ENCODE measurements at places on chromosomes 3 and 15.

GRCh38 chr3:61896251-61896650 lies 334.9 kb downstream of the PTPRG start:
- DNase-seq: no peak

GRCh38 chr3:184570489-184570888 lies 8.9 kb downstream of the EPHB3 start:
- DNase-seq: no peak

DNA sequence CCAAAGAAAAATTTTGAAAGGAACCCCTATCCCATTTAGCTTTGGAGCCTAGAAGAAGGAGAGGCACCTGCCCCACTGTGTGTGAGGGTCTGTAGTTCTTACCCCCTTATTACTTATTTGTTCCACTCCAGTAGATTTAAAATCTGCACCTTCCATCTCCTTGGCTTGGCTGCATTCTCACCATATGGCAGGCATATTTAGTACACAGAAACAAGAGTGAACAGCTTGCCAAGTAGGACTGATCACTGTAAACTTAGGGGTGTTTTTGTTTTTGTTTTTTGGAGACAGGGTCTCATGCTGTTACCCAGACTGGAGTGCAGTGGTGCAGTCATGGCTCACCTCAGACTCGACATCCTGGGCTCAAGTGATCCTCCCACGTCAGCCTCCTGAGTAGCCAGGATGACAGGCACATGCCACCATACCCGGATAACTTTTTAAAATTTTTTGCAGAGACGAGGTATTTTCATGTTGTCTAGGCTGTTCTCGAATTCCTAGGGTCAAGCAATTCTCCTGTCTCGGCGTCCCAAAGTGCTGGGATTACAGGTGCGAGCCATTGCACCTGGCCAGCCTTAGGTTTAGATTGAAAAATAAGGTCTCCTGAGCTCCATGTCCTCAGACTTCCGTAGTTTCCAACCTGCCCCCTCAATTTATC lies 14.1 kb upstream of the ANXA2 start:
- no peak for DNase-seq

DNA sequence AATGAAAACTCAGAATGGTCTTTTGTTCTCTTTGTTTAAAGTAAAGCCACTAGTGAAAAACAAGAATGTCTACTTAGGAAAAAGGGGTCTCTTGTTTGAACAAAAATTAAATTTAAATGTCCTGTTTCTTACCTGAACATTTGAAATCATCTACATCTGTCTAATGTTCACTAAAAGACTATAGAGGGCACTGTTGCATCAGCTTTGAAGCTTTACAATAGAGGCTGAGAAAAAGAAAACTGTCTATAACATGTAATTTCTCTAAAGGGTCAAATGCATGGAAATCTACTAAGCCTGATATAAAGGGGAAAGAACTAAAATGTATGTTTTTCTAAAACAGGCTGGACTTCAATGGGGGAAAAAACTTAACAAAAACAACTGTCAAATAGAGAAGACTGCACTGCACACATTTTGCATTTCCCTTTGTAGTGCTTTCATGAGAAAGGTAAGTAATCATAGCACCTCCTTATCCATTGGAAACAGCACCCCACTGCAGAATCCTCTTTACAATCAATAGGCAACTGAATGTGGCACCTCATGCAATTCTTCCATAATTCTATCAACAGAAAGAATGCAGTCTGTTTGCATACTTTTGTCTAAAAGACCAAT lies 26.3 kb downstream of the DPH6 start:
- no peak for DNase-seq

DNA sequence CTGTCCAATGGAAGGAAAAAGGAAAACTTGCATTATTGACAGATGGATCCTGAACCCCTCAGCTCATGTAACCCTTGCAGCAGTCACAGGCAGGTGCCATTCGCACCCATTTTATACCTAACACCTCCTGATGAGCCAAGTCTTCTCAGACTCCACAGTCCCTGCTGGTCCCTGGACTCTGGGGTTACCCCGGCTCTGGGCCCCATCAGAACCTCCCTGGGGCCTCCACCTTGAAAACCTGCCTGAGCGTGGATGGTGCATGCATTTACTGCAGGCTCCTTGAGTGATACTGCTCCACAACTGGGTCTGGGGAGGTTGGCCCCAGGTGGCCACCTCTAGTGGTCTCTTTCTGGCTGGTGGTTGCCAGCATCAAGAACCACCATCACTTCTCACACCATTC lies 15.9 kb upstream of the DOCK3 start:
- DNase-seq: no peak

DNA sequence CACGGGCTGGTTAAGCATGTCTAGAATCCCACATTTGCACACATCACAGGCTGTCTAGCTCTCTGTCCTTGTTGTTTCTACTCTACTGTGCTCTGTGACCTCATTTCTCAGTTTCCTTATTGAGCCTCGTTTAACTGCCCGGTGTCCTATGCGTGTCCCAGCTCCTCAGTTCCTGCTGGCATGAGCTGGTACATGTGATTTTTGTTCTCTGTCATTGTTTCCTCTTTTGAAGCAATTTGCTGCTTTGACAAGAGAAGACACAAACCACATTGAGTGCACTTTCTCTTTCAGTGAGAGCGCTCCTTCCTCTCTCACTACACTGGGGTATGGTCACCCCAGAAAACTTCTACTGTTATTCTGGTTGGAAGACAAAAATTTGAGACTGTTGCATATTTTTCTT lies 563.5 kb downstream of the PDCD6IP start:
- no peak for DNase-seq

DNA sequence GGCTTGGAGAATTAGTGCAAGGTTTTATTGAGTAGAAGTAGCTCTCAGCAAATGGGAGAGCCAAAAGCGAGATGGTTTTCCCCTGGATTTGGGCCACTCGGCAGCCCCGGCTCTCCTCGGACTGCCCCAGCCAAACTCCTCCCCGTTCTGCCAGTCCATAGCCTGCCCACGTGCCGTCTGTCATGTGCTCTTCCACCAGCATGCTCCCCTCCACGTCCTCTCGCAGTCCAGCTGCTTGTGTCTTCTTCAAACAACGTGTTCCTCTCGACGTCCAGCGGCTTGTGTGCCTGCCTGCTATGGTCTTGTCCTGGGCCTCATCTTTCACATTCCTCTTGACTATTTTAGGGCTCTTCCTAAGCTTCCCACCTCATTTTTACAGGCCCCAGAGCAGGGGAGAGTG lies 16.7 kb upstream of the SECISBP2L start:
- DNase-seq: no peak

GRCh38 chr15:67199391-67199790 lies 55.1 kb downstream of the AAGAB start:
- DNase-seq: no peak

- DNase-seq: no peak
Measured at GRCh38 chr15:84821501-84822021, 4.4 kb downstream of the ALPK3 start.

- DNase-seq: no peak
Measured at GRCh38 chr3:142604940-142605339, 8.7 kb downstream of the PLS1 start.

DNA sequence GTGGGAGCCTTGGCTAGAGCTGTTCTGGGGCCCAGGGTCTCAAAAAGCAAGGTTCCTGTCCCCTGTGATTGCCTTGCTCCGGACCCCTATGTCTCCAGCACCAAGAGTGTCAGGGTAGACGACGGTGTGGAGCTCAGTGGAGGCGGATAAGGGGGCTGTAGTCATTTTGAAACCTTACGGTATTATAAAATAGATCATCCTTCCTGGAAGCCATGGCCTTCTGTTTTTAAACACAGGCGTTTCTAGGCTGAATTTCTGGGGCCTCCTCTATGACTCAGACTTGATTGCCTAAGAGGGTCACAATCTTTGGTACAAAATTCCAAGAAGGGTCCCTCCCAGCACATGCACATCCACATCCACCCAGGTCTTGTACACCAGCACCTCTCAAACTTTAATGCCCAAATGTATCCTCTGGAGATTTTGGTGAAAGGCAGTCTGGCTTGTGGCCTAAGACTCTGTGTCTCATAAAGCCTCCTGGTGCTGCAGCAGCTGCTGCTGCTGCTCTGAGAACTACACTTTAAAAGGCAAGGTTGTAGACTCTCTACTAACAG lies 70.5 kb upstream of the XCR1 start:
- DNase-seq: no peak

DNA sequence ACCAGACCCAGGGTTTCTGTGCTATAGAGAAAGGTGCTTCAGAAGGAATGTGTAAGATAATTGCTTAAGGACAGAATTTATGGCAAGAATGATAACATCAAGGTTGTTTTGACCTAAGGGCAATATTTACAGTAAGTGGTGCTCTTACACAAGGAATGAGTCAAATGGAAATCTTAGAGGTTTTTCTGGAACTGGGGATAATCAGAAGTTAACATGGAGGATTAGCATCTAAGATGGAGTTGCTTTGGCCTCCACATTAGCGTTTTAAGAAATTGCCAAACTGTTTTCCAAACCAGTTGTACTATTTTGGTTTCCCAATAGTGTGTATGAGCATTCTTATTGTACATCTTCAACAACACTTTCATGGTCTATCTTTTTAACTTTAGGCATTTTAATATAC lies 3.1 kb downstream of the WDR93 start:
- no peak for DNase-seq

- DNase-seq: no peak
Measured at GRCh38 chr3:16529264-16529663, 15.8 kb upstream of the RFTN1 start.

DNA sequence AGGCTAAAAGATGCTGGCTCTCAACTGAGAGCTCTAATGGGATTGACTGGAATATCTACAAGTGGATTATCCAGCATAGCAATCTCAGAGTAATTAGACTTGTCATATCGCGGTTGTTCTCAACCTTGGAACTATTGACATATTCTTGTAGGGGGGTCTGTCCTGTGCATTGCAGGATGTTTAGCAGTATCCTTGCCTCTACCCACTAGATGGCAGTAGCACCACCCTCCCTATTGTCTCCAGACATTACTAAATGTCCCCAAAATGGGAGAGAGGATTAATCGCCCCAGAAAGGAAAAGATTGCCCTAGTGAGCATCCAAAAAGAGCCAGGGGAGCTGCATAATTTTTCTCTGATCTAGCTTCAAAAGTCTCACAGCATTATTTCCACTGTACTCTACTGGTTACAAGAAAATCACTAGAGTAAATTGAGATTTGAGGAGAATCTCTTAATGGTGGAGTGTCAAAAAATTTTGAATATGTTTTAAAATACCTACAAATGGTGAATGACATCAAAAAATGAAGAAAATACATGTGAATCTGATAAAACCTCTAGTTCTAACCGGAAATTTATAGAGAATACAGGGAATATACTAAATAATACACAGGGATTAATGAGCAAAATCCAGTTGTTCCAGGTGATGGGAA lies 388.2 kb upstream of the AGTR1 start:
- no peak for DNase-seq

DNA sequence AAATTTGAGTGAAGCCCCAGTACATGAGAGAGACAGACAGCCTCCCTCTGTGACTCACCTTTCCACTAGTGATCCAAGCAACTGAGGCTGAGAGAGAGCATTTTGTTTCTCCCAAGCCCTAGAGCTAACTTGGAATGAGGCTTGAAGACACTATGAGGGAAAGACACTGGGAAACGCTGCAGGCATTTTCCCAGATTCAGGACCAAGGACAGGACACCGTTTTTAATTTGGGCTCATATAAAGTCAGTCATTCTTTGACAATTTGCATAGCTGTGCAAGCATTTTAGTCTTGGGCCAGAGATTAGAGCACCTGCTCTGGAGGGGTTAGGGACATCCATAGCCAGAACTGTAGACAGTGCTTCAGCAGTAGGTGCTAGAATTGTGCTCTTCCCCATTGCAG lies 249.0 kb downstream of the AGBL1 start:
- no peak for DNase-seq

- DNase-seq: no peak
Measured at GRCh38 chr3:185316740-185317412, 46.1 kb upstream of the MAP3K13 start.

DNA sequence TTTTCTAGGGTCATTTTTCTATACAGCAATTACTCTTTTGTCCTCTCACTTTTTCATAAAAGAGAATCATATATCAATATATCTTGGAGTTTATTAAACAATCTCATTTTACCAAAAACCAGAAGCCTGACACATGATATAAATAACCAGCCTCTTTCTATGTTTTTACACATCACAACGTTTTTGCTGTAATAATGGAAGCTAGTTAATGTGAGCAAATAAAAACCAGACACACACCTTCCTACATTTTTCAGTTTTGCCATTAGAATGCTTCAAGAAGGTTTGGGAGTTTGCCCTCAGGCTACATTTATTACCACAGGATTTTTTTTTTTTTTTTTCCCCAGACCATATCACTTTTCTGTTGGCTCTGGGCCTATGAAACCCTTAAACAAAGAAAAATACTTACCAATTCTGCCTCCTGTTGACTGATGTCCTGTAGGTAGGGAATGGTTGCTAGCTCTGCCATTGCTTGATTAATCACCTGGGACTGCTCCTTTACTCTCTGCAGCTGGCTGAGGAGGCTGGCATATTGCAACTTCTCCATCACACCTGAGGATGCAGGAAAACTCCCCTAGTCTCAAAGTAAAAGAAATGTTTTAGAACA lies 165.5 kb downstream of the ECT2 start:
- no peak for DNase-seq
